Diencephalon (tissue), 1 donor: ENCODE measurements at places on chromosomes 5 and 9. TPM values are rescaled to one million over a fixed set of nuclear protein-coding genes. Genes with fewer than 3 reads are reported as not detected.

CAMLG gene
- 61.8 TPM for total RNA-seq

CIZ1 gene
- total RNA-seq = 22.6 TPM

GRXCR2 gene
- not detected for total RNA-seq

MCTP1 gene
- 30.7 TPM for total RNA-seq

LHX6 gene
- 22.1 TPM for total RNA-seq

VLDLR gene
- 26.1 TPM for total RNA-seq
